ENCODE measurements at places on chromosomes 13 and 19.
A peak's percentile ranks its signal among the peaks of the same experiment; 100 is the strongest.

- no peak for DNase-seq
Measured at GRCh38 chr13:47299304-47299703, 402.5 kb upstream of the HTR2A start.

GRCh38 chr13:52738719-52739467 is 727 bp downstream of the CNMD start:
- no peak for DNase-seq

- no peak for DNase-seq
Measured at GRCh38 chr13:44474122-44474910, 100.7 kb downstream of the SERP2 start.

- DNase-seq: no peak
Measured at GRCh38 chr13:26435646-26436045, 121.8 kb upstream of the WASF3 start.

DNA sequence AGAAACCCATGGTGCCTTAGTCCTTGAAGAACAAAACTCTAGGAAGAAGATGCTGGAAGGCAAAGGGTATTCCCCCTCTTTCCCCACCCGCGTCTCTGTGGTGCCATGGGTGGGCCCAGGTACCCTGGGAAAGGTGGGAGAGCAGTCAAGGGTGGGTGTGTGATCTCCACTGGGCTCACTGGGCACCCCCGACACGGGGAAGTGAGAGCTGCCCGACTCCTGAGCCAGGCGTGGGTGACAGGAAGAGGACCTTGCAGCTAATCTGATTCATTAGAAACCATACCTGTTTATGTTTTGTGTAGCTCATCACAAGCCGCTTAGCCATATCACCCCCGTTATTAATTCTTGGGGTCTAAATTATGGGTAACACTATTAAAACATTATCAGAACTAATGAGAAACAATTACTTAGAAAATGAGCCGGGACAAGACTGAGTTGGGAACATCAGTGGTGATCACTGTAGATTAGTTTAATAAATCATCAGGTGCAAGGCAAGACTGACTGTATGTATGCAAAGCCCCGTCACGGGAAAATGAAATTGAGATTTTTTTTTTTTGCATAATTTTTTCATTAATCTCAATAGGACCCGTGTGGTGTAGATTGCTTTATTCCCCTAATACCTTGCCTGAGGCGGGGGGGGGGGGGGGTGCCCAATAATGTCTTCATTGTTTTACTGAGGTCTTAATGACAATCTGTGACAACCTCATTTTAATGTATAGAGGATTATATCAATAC is 77.3 kb downstream of the ZIC5 start:
- DNase-seq: no peak

- no peak for DNase-seq
Measured at GRCh38 chr13:44463759-44464158, 90.1 kb downstream of the SERP2 start.

DNA sequence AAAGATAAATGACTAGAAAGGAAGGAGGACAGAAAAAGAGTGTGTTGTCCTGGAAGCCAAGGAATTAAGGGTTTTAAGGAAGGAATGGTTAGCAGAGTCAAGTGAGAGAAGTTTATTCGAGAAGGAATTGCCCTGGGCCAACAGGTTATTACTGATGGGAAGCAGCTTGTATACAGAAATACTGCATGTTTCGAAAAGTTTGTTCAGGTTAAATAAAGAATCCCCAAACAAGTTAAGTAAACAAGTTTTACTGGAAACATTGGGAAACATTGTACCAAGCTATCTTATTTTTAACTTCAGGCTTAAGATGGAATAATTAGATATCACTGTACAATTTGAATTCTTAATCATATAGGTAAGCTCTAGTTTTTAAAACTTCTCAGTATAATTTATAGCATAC is 28.2 kb upstream of the FBXL3 start:
- no peak for DNase-seq

- DNase-seq: no peak
Measured at GRCh38 chr19:47433121-47433520, 13.8 kb upstream of the MEIS3 start.

- DNase-seq: peak; percentile 2
Measured at GRCh38 chr13:39892721-39893685, 237.5 kb downstream of the COG6 start.

DNA sequence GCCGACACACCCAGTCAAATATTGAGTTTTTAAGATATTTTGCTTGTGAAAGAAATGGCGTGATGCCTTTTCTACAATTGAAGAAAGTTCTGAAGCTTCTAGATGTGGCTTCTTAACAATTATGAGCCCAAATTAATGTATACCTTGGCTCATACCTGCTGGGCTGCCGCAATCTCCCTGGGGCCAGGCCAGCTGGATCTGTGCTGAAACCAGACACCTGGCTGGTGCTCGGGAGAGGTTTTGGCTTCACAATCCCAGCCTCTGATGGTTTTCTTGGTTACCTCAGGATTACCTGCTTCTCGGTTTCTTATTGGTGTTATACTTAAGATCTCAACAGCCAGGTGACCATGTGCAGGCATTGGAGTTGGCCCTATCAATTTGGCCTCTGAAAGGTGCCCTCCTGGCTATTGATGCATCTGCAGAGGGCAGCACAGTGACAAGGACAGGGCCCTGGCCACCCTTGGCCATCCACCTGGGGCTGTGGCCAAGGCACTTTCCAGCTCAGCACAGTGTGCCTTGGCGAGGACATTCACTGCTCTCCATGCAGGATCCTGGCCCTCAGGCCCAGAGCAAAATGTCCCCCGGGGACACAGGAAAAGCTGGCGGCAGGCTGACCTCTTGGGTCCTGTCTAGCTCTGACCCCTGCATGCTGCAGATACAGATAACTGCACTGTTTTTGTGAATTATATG is 305.0 kb downstream of the ZNF536 start:
- DNase-seq: no peak

DNA sequence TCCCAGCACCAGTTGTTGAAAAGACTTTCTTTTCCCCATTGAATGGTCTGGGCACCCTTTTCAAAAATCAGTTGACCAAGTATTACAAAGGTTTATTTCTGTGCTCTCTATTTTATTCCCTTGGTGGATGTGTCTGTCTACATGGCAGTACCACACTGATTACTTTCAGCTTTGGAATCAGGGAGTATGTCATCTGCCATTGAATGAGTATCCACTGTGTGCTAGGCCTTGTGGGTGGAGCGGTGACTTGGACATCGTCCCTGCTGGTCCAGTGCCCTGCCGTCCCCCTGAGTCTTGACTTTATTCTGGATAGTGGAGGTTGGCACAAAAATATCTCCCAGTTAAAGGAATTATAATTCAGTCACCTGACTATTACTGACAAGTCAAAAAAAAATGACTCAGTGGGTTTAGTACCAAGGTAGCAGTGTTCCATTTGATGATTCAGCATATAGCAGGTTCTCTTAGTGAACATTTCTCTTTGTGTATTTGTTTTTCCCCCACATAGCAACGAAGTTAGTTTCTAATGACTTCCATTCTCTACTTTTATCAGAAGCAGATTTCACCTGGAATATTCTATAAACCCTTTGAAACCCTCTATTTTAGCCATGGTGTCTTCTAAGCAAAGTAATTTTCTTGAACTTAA is 3.9 kb downstream of the UPF3A start:
- DNase-seq: no peak

- DNase-seq: peak; percentile 10
Measured at GRCh38 chr19:56348289-56348877, 33.7 kb upstream of the ZSCAN5A start.

DNA sequence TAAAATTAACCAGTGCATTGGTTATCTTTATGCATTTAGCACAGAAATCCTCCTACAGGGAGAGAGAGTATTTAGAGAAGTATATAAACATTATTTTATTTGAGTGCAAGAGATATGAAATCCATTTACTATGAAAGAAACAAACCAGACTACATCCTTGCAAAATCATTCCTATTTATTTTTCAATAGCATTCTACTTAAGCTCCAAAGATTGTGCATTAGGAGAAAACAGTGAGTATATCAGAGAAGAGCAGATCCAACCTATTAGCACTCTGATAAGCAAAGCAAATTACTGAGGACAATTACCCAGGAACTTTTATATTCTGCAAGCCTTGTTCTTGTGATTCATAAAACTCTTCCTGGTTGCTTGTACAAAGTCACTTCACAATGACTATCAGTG is 256.1 kb downstream of the FGF14 start:
- no peak for DNase-seq

- no peak for DNase-seq
Measured at GRCh38 chr19:58545286-58546018, 1.6 kb downstream of the TRIM28 start.

GRCh38 chr13:110125613-110126272 is 181.2 kb downstream of the COL4A1 start:
- no peak for DNase-seq

- DNase-seq: peak; percentile 5
Measured at GRCh38 chr13:99501848-99502301, 603 bp downstream of the TM9SF2 start.

DNA sequence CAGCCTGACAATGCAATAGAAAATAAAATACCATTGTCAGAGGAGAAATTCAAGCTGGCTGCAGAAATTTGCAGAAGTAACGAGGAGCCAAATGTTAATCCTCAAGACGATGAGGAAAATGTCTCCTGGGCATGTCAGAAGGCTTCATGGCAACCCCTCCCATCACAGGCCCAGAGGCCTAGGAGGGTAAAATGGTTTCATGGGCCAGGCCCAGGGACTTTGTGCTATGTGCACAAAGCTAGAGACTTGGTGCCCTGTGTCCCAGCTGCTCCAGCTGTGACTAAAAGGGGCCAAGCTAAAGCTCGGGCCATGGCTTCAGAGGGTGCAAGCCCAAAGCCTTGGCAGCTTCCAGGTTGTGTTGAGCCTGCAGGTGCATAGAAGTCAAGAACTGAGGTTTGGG is 431.7 kb downstream of the LMO7 start:
- no peak for DNase-seq

DNA sequence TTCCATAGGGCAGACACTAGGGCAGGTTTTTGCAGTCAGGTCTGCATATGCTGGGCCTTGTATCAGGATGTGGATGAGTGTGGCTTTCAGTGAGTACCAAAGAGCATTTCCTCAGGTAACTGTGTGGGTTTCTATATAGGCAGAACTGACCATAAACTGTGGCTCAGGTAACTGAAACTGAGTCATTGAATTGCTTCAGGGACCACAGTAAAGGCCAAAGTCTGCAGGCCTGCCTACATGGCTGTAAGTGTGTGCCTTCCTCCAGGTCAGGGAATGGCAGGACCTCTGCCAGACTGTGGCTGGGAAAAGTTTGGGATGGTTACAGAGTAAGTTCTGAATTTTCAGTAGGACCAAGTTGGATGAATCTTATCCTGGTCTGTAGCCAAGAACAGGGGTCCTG is 85.6 kb downstream of the ZNF486 start:
- no peak for DNase-seq

- DNase-seq: no peak
Measured at GRCh38 chr19:43798026-43798545, 4.2 kb downstream of the LYPD5 start.

DNA sequence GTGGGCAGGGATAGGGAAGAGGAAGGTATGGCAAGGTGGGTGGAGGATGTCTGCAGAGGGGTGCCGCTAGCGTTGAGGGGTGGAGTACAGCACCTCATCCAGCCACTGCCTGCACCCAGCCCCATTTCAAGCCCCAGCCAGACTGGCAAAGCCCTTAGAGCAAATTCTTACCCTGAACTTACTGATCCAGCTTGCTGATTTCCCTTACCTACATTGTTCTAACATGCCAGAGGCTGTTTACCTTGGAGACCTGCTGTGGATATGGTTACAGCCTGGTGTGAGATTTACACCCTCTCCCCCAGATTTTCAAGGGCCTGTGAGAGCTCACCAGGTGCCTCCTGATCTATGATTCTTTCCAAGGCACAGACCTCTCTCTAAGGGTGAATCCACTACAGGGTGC is 86.0 kb downstream of the ZNF726 start:
- DNase-seq: no peak

DNA sequence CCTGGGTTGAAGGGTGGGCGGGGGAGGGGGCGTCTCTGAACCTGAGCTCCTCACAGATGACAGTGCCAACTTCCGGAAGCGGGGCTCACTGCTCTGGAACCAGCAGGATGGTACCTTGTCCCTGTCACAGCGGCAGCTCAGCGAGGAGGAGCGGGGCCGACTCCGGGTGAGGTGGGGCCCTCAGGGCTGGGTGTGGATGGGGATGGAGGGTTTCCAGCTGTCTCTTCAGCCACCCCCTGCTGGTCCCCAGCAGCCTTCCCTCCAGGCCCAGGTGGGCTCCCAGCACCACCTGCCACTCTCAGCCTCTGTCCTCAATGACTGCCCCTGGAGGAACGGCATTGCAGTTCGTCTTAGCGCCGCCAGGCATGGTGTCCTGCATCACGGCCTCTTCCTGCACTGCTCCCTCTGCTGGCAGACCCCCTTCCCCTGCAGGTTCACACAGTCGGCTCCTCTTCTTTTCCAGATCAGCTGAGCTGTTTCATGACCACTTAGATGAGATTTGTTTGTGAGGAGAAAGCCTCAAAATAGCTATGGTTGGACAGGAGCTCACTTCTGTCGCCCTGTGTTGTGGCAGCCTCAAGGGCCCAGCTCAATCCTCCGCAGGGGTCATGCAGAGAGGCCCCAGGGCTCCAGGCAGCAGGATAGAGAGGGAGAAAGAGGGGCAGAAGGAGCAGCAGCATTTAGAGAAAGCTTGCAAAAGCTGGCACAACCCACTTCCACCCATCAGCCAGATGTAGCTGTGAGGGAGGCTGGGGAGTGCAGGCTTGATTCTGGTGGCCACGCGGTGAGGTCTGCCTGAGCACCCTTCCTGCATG is 2.5 kb upstream of the GARIN5A start:
- DNase-seq: no peak

DNA sequence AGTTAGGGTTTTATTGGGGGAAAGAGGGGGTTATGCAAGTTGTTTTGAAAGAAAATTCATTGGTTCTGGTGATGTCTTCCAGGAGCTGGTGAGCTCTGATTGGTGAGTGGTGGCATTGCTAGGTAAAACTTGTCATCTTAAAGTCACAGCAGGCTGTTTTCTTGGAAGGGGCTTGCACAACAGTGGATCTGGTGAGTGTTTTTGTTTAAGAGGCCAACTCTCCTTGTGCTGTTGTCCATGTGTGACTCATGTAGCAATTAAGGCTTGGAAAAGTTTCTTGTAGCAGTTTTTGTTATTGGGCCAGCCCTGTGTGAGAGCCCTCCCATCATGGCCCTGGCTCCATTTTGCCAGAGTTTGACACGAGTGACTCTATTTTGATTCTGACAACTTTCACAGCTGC is 109.4 kb downstream of the RFC3 start:
- no peak for DNase-seq

Data from activated T-cell treated with anti-CD3 and anti-CD28 coated beads for 24 hours (primary cell).